ENCODE measurements at places on chromosomes 16 and 17.

DNA sequence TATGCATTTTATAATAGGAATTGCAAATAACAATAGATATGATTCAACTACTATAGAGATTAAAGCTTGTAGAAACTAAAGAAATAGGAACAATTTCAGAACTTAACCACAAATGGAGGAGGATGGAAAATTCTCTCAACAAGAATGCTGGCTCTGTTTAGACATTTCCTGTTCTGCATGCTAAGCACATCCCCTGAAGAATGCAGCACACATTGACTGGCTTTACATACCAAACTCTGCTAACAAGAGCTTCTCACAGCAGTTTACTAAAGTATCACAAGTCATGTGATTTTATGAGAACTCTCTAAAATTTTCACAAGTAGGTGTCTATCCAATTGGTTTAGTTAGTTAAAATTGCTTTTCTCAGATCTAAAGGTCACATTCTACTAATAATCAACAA lies 85.2 kb downstream of the SPAG9 start:
- DNase-seq, result no peak

DNA sequence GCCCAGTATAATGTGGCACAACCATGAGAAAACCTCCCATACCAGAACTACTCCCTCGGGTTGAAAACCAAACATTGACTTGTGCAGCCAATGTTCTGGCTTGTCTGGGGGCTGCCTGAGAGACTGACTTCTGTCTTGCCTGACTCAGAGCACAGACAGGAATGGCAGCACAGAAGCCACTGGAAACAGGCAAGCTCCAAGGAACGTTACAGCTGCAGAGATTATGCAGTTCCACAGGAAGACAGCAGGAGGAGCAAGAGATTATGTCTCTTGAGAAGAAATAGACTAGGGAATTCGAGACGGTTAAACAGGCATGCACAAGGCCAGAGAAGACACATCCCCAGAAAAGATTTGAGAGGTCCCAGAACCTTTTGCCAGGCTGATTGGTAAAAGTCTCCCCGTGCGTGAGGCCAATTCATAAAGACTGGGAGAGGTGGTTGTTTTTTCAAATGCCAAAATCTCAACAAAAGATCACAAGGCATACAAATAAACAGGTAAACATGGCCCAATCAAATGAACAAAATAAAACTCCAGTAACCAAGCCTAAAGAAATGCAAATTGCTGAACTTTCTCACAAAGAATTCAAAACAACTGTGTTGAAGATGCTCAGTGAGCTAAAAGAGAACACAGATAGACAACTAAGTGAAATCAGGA lies 90.6 kb upstream of the CDH5 start:
- no peak for DNase-seq

- no peak for DNase-seq
Measured at GRCh38 chr17:65371702-65372101, 189.7 kb downstream of the AXIN2 start.

DNA sequence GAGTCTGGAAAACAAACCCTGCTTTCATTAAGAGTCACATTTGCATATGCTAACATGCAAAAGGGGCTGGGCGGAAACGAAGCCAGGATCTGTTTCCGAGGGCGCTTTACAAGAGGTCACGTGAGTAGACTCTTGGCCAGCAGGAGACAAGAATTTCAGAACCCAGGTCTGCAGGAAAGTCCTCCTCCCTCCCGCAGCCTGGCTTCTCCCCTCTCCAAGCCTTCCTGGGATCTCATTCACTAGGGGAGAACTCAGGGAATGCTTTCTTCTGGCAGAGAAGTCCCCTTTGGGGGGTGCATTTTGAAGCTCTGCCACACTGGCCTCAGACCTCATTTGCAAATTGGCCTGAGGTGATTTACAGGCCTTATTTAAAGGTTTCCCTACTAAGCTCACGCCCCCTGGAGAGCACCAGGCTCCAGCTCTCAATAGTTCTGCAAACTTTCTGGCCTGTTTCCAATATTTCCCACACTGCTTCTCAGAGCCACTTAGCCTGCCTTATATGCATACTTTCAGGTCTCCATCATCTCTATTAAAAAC lies 57.2 kb upstream of the CACNG5 start:
- no peak for DNase-seq

GRCh38 chr17:50470426-50470825 lies 1.7 kb upstream of the CHAD start:
- no peak for DNase-seq
